ENCODE measurements at places on chromosomes 5 and 9. TPM values are rescaled to one million over a fixed set of nuclear protein-coding genes. Genes with fewer than 3 reads are reported as not detected.

DNA sequence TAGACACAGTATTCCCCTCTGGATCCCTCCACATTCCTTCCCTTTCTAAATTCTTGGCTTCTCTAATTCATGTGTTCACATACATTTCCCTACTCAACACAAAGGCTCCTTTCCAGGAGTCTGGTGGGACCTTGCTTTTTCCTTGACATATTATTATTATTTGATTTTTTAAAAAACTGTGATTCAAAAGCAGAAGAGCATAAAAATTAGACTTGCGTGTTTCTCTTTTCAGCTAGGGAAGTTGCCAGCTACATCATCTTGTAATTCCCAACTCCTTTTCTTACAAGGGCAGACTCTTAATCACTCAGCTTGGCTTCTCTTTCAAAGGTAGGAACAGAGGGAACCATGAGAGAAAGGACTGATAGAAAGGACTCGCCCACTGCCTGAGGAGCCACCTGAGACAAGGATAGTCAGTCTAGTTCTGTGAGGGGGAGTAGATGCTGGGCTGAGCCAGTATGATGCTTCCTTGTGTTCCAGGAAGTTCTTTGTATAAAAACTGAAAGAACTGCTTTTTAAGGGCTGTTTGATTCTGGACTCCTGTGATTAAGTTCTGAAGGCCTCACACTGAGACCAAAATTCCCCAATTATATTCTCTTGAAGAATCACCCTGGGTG lies 51.0 kb upstream of the DPYSL3 start:
- no peak for DNase-seq

GRCh38 chr5:140822281-140822629 lies 842 bp downstream of the PCDHA5 start:
- DNase-seq, result no peak

DNA sequence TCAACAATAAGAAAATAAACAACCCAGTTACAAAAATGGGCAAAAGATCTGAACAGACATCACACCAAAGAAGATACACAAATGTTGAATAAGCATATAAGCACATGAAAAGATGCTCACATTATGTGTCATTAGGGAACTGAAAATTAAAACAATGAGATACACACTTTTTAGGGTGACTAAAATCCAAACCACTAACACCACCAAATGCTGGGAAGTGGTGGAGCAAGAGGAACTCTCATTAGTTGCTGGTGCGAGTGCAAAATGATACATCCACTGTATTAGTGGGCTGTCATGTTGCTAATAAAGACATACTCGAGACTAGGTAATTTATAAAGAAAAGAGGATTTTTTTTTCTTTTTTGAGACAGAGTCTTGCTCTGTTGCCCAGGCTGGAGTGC lies 329.1 kb downstream of the TMEM38B start:
- DNase-seq, result no peak

GRCh38 chr5:128007939-128008338 lies 75.6 kb upstream of the SLC12A2 start:
- DNase-seq, result no peak

DNA sequence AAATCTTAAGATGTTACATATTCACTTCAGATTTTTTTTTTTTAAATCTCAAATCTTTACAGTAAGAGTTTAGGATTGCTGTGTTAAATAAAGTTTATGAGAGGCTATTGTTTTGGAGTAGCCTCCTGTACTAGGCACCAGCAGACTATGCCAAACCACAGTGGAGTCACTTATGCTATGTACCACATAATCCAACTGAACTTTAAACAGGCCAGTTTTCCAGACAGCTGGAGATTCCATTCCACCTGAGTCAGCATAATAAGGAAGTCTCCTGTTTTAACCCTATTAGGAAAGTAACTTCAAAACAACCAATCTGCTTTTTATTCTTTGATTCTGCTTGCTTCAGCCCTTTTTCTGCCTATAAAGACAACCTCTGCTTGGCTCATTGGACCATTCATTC lies 205.2 kb downstream of the CSNK1G3 start:
- peak; percentile 36 for DNase-seq

DNA sequence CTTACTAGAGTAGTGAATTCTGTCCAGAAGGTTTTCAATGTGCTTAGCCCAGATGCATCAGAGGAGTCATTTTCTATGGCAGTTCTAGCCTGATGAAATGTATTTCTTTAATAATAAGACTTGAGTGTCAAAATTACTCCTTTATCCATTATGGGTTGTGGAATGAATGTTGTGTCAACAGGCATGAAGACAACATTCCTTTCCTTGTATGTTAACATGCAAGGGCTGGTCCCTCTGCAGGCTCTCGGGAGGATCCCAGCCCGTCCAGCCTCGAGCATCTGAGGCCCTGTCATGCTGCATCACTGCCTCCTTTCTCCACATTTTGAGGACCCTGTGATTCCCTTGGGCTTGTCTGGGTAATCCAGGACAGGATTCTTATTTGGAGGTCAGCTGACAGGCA lies 42.9 kb upstream of the FAM120AOS start:
- DNase-seq, result no peak

DNA sequence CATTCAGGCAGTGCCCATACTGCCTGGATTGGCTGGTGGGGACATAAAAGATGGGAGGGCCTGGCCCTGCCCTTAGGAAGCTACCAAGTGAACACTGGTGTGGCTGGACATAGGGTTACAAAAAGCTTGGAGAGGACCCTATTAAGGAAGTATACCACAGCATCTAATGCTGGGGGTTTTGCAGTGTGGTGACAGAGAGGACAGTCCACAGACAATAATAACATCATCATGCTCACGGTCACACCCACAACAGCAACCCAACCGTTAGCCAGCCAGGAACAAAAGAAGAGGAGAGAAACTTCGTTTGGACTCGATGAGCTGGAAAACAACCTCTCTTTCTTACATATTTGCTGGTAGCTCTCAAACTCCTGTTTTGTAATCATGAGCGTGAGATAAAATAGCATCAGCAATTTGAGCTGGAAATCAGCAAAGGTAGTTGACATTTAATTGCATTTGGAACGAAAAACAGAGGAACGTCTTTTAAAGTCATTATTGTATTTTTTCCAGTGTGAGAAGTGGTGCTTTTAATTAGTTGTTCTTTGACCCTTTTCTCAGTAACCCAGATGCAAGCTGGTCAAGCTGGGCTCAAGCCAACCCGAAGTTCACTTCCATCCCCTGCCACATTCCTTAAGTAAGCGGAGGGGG lies 73.4 kb downstream of the NSG2 start:
- DNase-seq, result no peak

- DNase-seq, result peak; percentile 17
These were observed 766.4 kb downstream of the PRELID2 start for GRCh38 chr5:145068721-145069120.

- no peak for DNase-seq
These were observed at the start of gene ENTPD2 for GRCh38 chr9:137053944-137054931. TSS of gene ENTPD2 (minus strand) at chr9:137054061. CDS start at chr9:137053997, 64 bp downstream.

- peak; percentile 33 for DNase-seq
These were observed 935 bp upstream of the ZNF367 start for GRCh38 chr9:96418920-96419690.

GRCh38 chr5:50501491-50502228 lies 60.6 kb upstream of the EMB start:
- DNase-seq, result no peak

DNA sequence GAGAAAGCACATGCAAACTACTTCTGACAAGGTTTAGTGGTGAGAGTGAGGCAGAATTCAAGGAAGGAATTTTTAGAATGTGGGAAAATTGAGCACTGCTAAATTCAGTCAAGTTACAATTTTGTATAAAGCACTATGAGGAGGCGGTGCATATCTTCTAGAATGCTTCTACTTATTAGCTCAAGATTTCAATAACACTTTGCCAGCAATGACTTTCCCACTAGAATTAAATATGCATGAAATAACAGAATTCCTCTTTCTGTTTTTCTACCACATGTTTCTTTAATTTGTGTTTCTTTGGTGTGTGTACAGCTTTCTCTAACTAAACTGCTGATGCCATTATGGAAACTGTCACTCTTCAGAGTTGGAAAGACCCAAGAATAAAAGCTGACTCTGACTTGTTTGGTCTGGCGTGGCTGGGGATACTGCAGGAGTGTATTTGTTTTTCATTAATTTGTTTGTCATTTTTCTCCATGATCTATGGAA lies 163.5 kb downstream of the ARSB start:
- no peak for DNase-seq

DNA sequence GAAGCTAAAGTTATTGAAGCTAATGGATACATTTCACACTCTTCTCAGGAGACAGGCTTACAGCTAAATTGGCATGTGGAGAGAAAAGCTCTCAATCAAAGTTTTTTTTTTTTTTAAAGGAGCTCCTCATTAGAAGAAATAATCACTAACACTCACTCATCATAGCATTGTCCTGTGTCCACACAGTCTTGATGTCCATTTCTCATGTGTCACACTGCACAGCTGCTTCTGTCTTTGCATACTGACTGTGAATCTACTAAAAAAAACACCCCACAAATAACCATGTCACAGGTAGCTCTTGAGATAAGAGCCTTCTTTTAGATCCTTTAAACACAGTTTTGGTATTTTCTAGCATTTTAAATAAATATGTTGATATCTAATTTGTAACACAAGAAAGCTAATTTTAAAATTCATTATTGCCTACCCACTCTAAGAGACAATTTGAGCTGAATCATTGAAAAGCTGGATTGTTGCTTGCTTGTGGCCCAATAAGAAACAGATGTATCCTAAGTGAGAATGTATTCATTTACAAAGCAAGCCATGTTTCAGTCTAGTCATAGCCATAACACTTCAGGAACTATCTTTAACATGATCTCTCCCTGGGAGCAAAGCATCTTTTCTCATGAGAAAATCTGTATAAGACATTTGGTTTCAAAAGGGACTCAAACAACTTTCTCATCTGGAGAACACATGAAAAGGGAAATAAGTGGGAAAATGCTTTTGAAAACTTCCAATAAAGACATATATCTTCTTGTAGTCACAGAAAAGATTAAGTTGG lies 48.1 kb upstream of the PCSK1 start:
- DNase-seq, result no peak

DNA sequence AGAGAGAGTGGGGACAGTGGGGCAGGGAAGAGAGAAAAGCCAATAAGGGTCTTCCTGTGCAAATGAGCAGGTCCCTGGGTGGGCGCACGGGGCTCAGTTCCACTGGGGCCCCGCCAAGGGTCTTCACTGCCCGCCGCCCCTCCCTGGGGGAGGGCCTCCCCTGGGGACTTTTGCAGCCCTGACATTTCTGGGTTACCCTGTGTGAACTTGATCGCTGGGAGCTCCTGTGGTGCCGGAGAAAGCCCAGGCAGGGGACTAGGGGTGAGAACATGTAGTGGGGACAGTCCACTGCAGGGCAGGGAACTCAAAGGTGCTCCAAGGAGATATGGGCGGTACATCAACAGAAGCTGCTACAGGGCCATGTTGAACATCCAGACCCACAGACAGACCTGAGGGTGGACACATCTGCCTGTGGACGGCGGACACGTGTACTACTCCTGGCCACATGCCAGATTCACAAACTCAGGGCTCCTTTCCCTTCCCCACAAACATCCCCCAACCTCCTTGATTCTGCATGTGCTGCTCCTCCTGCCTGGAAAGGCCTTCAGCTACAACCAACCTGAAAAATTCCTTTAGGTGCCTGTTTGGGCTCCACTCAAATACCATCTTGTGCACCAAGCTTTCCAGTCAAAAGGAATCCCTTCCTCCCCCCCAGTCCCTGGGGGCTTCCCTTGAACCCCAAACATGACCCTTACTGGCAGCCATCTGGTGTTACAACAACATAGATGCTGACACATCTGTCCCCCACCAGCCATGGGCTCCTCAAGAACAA lies 43.0 kb upstream of the NEK6 start:
- DNase-seq, result no peak

- no peak for DNase-seq
These were observed 112.2 kb downstream of the MRPL36 start for GRCh38 chr5:1687301-1687970.

- no peak for DNase-seq
These were observed 85.3 kb downstream of the TTC39B start for GRCh38 chr9:15221746-15222145.

GRCh38 chr5:56102889-56103288 lies 108.1 kb upstream of the IL6ST start:
- DNase-seq, result no peak

DNA sequence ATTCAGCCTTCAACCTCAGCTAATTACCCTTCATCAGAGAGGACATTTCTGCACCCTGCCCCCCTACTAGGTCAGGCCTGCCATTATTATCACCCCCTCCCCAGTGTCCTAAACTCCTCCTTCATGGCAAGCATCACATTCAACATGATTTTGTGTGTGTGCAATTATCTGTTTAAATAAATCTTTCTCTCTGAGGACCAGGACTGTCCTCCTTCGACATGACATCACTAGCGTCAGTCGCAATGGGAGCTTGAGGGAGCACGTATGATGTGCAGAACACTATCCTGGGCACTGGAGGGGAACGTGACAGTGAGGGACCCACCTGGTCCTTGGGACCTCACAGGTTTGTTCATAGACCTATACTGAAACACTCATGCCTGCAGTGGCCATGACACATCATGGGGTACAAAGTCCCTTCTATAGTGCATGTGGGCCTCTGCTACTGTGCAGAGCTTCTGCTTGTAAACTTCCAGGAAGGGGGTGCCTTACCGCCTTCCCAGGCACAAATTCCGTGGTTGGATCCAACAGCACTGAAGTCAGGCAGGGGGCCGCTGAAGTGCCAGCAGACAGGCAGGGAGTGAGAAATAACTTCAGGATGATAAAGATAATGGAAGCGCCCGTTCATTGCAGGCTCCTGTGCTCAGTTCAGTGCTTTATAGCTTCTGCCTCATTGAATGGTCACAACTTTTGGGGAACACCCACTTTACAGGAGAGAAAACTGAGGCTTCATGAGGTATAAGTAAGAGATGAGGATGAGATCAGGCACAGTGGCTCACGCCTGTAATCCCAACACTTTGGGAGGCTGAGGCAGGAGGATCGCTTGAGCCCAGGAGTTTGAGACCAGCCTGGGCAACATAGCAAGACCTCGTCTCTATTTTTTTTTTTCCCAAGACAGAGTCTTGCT lies 36.0 kb upstream of the STXBP1 start:
- DNase-seq, result no peak

DNA sequence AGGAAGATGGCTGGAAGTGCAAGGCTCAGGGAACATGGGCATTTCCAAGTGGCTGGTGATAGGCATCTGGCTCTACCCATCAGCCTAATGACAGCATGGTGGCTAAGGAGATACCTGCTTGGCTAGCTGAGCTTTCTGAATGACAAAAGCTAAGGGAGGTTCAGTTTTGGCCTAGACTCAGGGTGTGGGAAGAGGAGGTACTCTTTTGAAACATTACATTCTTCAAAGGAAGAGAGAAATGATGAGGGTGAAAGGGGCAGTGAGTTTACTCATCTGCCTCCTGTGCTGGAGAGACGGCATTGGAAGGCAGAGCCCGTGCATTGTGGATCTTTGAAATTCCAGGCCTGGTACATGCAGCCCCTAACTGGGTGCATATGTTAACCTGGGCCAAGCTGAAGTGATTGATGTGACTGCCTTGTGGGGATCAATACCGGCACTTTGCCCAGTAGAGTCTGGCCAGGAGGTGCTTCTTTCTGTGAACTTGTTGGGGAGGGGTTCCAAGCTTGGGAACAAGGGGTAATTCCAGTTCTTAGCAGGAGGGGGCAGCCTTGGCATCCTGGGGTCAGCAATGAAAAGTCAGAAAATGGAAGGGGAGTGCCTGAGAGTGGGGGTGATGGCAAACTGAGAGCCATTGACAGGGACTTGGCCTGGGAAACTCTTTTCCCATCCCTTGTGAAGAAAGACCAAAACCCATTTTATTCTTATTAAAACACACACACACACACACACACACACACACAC lies 108.6 kb downstream of the ACER2 start:
- DNase-seq, result no peak

- DNase-seq, result no peak
These were observed 60.5 kb upstream of the PITX1 start for GRCh38 chr5:135094339-135095051.

ALDH1A1 gene
- 632 TPM for total RNA-seq

SPAG8 gene
- total RNA-seq, result 1.7 TPM

NEUROG1 gene
- total RNA-seq, result not detected

CDO1 gene
- total RNA-seq, result not detected

ANGPTL2 gene
- 15.0 TPM for total RNA-seq

GGTA1 gene
- not detected for total RNA-seq

Data from HFFc6 (cell line).